Tongue (tissue), 3 donors: ENCODE measurements at places on chromosomes 5 and 9.

DNA sequence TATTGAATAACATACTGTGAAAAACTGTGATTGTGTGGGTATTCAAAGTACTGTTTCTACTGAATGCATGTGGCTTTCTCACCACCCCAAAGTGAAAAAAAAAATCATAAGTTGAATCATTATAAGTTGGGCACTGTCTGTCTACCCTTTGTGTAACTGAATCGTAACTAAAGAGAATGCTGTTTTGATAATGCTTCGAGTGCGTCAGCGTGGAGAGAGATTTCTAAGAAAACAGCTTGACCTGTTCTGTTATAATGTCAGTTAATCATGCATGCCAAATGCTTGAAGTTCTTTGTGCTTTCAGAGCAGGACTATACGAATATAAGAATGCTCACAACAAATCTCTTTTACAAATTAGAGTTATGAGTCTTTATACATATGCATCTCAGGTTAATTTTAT, 148.8 kb upstream of the SGCD start:
- DNase-seq, result no peak

DNA sequence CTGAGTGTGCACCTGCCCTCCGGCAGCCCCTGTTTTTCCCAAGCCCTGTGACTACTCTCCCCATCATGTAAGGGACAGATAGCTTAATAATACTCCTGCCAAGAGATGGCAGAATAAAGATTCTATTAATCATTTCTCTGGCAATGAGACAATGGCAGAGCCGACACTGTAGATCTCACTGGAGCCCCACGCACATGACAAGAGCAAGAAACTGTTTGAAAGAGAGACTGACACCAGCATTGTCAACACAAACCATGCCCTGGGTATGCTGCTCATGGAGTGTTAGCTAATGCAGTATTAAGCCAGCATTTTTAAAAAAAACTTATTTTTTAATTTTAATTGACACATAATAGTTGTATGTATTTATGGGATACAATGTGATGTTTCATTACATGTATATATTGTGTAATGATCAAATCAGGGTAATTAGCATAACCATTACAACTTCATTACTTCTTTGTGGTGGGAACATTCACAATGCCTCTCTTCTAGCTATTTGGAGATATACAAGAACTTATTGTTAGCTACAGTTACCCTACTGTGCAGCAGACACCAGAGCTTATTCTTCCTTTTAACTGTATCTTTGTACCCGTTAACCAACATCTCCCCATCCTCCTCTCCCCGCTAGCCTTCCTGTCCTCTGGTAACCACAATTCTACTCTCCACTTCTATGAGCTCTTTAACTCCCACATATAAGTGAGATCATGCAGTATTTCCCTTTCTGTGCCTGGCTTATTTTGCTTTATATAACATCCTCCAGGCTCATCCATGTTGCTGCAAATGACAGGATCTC, 31.5 kb upstream of the SEMA4D start:
- no peak for DNase-seq

DNA sequence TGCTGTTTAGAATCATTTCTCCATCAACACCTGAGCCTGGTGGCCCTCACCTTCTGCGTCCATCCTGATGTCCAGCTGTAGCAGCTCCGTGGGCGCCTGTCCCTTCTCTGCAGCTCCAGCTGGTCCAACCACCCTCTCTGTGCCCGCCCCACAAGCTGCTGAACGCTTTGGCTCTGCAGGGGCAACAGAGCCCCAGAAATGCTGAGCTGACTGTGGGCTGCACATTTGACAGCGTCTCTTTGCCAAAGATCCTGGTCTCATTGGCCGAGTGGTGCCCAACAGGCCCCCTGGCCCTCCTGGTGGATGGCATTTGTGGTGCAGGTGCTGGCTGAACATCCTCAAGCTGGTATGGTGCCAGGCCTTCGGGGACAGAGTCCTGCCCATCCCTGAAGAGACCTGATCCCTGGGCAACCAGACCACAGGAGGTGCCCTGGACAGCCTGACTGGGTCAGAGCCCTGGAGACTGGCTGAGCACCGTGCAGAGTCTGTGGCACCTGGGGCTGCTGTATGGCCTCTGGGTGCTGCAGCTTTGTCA, 25.3 kb upstream of the CEP72 start:
- DNase-seq, result no peak

- DNase-seq, result peak; percentile 65
These were observed 31.5 kb downstream of the VAV2 start for GRCh38 chr9:133960568-133961129.

- peak; percentile 35 for DNase-seq
These were observed 56.0 kb upstream of the TPD52L3 start for GRCh38 chr9:6272229-6272598.

DNA sequence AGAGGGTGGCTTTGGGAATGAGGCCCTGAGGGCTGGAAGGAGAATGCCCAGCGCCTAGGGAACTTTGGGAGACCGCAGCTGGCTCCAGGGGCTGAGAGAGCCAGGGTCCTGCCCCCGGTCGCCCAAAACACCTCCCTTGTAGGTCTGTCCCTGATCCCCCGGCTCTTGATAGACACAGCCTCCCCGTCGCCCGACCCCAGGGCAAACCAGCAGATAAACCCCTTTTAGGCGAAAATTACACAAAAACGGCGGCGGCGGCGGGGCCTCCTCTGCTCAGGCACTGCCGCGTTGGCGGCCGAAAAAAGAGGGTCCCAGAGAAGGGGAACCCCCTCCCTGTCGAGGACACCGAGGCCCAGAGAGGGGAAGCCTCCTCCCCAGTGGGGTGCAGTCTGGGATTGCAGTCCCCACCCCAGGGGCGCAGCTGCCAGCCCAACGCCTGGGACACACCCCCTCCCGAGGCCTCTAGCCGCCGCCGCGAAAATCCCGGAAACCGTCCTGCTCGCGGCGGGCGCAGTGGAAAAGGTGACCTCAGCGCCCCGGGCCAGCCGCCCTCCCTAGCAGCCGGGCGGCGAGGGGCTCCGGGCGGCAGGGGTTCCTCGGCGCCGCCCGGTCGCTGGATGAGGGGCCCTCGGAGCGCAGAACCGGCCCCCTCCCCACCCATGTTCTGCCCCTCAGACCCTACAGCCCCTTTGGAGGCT, 3.1 kb upstream of the BARX1 start:
- DNase-seq, result no peak

DNA sequence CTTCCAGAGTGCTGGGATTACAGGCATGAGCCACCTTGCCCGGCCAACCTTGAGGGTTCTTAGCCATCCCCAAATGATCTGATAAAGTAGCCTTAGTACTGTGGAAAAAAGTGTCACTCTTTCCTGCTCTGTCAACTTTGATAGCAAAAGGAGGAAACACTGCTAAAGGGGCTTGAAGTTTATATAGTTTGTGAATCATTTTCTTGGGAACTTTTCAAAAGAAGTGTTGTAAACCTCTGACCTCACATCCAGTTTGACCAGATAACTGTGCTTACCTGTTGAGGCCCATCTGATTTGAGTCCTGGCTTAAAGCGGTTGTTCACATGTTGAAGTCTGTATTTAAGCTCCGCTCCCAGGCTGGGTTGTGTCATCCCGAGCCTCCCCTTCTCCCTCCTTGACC, 303.3 kb downstream of the DOCK8 start:
- no peak for DNase-seq

DNA sequence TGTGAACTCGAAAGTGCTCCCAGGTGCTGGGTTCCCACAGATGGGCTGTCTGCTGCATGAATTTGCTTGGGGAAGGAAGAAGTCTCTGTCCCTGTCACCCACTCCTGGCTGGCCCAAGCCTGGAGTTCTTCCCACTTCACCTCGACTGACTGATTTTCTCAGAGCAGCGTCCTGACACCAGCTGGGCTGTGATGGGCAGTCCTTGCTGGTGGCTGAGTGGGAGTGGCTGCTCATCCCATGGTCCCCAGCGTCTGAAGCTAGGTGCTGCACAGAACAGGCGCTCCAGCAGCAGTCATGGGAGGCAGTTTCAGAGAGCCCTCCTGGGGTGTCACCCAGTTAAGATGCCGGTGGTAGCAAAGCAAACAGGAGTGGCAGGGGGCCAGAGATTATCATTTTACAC, 10.1 kb upstream of the NEURL1B start:
- DNase-seq, result no peak

DNA sequence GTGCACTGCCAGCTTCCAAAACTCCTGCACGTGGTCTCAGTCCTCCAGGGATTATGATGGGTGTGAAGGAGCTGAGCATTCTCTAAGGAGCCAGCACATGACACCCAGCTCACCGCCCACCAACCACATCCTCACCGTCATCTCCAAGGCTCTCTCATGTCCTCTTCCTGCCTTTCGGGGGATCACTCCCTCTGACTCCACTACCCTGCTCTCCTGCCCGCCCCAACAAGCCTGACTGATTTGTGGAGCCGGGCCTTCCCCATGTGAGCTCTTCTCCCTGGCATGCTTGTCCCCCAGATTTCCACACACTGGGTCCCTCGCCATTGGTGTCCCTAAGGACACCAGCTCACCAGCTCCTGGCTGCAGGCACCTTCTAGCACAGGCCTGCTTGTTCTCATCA, 1.9 kb downstream of the ABO start:
- no peak for DNase-seq

DNA sequence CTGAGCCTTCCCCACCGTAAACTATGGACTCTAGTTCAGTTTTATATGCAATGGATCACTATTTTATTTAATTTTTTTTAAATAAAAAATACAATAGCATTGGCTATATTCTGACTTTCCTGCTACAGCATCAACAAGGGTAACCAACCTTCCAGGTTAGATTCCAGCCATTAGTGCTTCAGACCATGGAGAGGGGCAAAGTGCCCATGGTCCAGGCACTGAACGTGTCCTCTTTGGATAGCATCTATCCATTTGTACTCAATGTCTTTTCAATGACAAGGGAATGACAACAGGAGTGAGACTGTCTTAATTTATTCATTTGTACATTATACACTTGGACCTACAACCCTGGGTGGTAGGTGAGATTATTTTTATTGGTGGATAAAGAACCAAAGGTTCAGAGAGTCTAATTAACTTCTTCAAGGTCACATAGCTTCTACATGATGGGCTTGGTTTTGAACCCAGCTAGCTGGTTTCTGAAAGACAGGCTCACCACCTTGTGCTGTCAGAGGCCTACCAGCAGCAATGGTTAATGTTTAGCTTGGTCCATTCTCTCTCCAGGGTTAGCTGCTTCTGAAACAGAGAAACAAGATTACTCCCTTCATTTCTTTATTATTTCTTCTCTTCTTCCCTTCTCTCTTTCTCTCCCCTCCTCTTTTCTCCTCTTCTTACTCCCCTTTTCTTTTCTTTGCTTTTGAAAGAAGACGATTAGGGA, 11.5 kb downstream of the TMEM171 start:
- DNase-seq, result no peak
